ENCODE measurements at places on chromosomes 3 and 15.

GRCh38 chr3:172289583-172289982 is 158.7 kb downstream of the GHSR start:
- DNase-seq: no peak

DNA sequence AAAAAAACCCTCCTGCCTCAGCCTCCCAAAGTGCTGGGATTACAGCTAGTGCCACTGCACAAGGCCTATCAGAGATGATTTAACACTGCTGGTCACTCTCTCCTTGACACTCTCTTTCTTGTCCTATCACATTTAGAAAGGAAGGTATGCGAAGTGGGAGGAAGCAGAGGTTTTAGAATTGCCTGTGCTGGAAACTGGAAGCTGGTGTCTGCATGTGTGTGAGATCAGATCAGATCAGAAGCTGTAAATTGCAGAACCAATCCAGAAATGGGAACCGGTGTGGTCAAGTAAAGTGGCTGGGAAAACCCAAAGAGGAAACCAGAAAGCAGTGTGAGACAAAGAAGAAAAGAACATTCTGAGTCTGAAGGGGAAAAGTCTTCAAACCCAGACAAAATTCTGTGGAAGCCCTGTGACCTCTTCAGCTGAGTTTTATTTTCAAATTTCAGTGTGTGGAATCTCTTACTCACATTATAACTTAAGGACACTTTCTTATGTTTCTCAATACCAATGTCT is 2.8 kb downstream of the EFHB start:
- no peak for DNase-seq

DNA sequence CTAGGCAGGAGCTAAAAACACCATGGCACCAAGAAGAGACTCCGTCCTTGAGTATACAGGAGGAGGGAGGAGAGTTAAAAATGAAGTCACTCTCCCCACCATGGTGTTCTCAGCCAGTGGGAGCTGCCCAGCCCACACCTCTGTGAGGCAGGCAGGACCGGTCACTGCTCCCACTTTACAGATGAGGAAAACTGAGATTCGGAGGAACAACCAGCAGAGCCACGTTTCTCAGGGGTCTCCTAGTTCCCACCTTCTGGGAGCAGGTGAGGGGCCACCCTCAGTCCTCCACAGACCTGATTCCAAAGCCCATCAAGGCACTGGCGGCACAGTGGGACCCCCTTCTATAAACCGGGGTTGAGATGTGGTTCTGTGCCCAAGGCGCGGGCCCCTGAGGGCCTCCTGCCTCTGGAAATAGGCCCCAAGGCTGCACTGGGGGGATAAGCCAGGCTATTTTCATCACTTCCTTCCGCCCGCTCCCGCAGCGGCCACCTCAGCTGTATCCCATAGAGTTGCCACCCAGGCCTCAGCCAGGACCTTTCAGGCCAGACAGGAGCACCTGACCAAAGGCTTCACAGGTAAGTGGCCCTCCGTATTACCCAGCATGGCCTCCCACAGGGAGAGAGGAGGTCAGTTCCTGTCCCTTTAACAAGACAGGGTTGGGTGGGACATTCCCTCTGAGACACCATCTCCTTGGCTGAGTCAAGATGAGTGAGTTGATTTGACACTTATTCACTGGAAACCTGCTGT is at the start of gene GP9:
GP9 (plus strand) TSS at position 504 of the 747 bp plus-strand sequence. CDS start 961 bp downstream, outside the sequence.
- DNase-seq: no peak

- DNase-seq: no peak
Observed at GRCh38 chr15:75760704-75761435, 48.2 kb upstream of the CSPG4 start.

DNA sequence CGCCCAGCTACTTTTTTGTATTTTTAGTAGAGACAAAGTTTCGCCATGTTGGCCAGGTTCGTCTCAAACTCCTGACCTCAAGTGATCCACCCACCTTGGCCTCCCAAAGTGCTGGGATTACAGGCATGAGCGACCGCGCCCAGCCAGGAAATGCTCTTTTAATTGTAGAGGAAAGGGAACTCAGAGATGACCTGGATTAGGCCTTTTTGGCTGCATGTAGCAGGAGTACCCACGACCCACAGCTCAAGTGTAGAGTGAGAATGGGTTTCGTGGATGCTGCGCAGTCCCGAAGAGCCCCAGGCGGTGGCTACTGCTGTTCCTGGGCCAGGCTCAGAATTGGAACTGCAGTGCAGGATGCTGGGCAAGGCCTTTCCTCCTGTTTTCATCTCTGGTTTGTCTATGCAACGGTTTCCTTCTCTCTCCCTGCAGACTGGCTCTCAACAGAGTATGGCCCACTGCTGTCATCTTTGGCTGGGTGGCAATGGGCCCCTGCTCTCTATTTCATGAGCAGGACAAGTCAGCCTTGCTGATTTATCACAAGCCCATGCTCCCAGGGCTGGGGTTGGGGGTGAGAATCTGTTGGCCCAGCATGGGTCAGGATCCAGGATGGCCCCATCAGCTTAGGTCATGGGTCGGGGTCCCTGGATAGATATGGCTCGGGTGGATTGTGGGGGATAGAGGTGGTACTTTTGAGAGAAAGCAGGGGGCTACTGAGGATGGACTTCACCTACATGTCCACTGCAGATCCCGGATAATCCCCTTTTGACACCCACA is 51.2 kb downstream of the GASK1A start:
- peak; percentile 42 for DNase-seq
